Caki2 (cell line): ENCODE measurements at places on chromosomes 11 and 22.

GRCh38 chr11:95680169-95680929 lies 109.2 kb downstream of the FAM76B start:
- DNase-seq = no peak

- no peak for DNase-seq
Observed at GRCh38 chr11:125777309-125777708, 1.3 kb downstream of the PATE2 start.

GRCh38 chr11:30487200-30487898 lies 98.8 kb downstream of the MPPED2 start:
- DNase-seq = no peak

GRCh38 chr11:70200212-70200844 lies 2.8 kb upstream of the FADD start:
- no peak for DNase-seq

- DNase-seq = no peak
Observed at GRCh38 chr11:78325274-78325781, 92.3 kb downstream of the GAB2 start.

GRCh38 chr11:114061681-114062049 lies 2.2 kb downstream of the ZBTB16 start:
- no peak for DNase-seq

GRCh38 chr11:79227767-79228755 lies 212.8 kb downstream of the TENM4 start:
- DNase-seq = no peak

- peak; percentile 62 for DNase-seq
Observed at GRCh38 chr11:22192642-22193347, at the start of gene ANO5. Gene ANO5 (plus strand): TSS chr11:22193085. CDS start chr11:22193493, 408 bp downstream.
